ENCODE measurements at places on chromosomes 1 and 21. TPM values are rescaled to one million over a fixed set of nuclear protein-coding genes. Genes with fewer than 3 reads are reported as not detected.

FBXO28 gene
- 26.2 TPM for total RNA-seq

FDPS gene
- 371 TPM for total RNA-seq

LEFTY1 gene
- total RNA-seq = not detected

SLC45A3 gene
- total RNA-seq = 0.37 TPM

DNA sequence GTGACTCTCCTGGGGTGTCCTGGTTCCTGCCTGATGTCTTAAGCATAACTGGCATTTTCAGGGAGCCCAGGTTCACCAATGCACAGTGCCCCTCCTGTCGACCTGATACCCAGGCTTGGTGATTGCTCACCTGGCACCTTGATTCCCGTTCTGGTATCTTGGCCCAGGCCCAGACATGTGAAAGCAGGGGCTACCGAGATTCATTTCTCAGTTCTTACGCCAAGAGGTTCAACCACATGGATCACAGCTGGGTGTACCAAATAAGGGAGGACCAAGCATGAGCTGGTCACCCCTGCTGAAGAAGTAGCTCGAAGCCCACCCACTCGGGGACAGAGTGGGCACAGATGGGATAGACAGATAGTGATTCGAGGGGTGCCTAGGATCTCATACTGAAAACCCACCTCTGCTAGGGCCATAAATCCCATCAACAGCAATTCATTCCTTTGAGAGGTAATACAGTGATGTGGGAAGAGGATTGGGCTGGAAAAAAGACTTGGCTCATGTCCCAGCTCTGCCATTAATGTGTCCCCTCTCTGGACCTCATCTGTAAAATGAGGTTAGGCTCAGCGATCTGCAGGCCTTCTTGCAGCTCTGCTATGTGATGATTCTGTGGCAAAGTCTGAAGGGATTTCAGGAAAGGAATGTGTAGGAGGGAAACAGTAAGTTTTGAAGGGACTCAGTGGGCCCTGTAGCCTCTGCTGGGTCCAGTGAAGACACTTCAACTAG lies 2.7 kb downstream of the EPHX1 start:
- no peak for ATAC-seq
- H3K27me3 ChIP-seq = no peaks in the 10 kb centered on the region
- H3K4me1 ChIP-seq = no peaks in the 10 kb centered on the region
- H3K27ac ChIP-seq = no peak overlapping the region

DNA sequence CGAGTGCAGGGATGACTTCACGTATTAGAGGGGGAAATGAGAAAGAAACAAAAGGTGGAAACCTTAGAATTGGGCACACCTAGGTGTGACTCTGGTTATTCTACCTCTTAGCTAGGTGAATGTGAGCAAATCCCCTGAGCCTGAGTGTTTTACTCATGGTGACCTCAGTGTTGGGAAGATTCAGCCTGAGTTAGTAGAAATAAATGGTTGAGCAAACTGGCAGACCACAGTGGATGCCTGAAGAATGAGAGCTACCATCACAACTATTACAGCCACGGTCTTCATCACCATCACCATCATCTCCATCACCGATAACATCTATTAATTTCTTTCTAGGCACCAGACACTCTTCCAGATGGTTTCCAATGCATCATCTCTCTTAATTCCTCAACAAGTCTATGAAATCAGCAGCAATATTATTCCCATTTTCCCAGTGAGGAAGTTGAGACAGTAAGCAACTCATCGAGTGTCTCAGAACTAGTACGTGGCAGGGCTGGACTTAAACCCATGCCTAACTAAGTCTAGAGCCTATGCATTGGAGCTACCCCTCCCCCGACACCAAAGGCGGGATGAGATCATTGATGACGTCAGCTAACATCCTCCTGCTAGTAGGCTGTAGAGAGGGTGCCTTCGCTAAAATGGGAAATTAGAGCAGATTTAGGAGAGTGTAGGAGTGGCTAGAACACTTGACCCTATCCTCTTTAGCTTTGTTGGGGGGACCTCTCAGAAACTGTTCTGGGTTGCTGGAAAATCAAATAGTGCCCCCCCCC lies 7.9 kb upstream of the KAZN start:
- H3K4me3 ChIP-seq = no peak overlapping the region
- no peak overlapping the region for H3K27ac ChIP-seq
- H3K27me3 ChIP-seq = peaks cover 7% of the 10 kb centered on the region

- peaks cover 19% of the 10 kb centered on the region for H3K4me1 ChIP-seq
- H3K27me3 ChIP-seq = no peaks in the 10 kb centered on the region
- no peak for ATAC-seq
- no peak overlapping the region for H3K27ac ChIP-seq
- H3K4me3 ChIP-seq = no peak overlapping the region
Observed at GRCh38 chr21:42835611-42836401, 43.5 kb downstream of the WDR4 start.
